ENCODE measurements at places on chromosomes 7 and 10.

DNA sequence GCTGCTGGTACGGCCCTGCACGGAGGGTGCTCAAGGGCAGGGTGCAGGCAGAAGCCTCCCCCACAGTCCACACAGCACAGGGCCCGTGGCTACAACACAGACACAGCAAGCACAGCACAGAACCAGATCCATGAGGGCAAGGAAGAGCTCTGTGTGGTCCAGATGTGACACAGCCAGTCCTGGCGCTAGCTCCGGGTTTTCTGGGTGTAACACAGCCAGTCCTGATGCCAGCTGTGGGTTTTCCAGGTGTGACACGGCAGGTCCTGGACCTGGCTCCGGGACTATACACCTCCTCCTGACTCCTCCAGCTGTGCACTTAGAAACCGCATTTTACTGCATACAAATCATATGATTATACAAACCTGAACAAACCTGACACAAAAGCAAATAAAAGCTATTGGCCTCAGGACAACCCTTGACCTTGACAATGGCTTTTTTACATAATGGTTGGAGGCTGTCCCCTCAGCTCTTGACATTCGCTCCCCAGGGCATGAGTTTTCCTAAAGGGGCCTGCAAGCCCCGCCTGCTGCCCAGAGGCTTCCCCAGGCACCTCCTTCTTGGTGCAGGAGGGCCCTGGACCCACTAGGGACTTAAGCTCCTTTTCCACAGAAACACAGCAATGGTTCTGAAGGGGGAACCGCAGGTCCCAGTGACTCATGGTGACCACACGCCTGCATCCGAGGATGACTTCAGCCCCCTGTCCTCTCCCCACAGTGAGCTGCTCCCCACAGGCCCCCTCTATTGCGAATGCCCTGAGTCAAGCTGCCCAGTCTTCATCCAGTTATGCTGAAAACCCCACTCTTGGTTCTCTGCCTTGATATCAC lies 209.6 kb downstream of the PTPRN2 start:
- DNase-seq: no peak

- DNase-seq: no peak
Observed at GRCh38 chr7:154693661-154694060, 309.3 kb downstream of the PAXIP1 start.

DNA sequence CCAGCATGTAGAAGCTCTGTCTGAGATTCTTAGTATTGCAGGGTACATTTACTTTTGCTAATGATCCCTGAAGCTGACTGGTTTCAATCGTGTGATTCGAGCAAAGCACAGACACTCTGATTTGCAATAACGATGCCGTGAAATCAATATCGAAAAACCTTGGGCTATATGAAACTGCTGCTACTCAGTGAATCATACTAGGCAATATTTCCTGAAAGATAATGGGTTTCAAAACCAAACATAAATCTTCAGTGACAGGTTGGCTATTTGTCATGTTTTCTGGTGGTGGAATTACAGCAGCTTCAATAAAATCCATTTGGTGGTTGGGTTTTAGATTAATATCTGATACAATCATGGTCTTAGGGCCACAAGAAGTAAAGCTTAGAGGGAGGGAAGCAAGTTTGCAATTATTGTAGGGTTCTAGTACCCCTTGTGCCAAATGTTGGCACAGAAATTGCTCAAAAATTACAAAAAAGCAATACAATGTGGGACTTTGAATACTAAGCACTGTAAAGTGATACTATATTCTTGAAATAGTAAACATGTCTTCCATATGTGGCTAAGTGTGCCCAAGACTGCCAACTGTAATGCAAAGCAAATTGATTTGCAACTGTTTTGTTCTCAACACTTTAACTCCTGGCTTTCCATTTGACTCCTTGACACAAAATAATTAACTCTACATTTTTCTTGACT lies 112.4 kb upstream of the JAZF1 start:
- DNase-seq: no peak

GRCh38 chr7:16365952-16366351 lies 55.4 kb downstream of the CRPPA start:
- DNase-seq: no peak

DNA sequence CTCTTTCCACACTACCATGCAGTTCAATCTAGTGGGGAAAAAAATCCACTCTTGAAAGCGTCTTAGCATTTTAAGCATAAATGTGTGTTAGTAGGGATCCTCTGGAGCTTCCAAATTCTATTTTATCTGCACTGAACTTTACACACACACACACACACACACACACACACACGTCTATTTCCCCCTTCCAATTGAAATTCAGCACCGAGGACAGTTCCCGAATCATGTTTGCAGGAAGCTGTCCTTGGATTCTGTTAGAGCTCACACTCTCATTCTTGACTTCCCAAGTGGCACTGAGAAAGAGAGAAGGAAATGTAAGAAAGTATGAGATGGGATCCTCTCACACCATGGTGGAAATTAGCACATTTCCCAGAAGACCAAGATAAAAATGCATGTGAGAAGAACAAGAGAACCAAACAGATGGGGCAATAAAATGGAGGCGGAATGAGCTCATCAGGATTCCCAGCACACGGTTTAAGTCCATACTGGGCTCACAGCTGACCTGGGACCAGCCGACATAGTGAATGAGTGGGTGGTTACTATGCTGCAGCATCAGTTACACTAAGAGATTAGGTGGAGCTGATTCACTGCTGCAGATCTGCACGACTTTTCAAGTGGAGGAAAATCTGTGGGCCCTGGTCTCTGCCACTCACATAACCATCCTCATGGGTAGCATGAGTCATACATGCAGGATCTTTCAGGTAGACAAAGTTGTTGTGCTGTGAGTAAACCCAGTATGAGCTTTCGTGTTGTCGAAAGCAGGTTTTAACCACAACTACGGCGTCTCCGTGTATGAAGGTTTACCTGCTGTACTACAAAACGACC lies 3.3 kb upstream of the NPTX2 start:
- DNase-seq: no peak

- no peak for DNase-seq
Observed at GRCh38 chr7:77310982-77311381, 105.2 kb downstream of the GSAP start.

DNA sequence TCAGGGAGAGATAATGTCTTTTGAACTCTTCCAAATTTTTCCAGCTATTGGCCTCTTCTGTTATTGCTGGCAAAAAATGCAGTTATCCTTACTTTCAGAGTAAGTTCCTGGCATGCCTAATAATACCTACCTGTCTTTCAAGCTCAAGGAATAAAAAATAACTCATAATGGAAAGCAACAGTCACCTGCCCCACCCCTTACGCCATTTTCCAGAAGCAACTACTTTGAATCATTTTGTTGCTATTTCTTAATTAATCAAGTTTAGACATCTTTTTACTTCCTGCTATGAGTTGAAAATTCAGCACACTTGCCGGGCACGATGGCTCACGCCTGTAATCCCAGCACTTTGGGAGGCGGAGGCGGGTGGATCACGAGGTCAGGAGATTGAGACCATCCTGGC lies 23.0 kb upstream of the CDK13 start:
- no peak for DNase-seq

DNA sequence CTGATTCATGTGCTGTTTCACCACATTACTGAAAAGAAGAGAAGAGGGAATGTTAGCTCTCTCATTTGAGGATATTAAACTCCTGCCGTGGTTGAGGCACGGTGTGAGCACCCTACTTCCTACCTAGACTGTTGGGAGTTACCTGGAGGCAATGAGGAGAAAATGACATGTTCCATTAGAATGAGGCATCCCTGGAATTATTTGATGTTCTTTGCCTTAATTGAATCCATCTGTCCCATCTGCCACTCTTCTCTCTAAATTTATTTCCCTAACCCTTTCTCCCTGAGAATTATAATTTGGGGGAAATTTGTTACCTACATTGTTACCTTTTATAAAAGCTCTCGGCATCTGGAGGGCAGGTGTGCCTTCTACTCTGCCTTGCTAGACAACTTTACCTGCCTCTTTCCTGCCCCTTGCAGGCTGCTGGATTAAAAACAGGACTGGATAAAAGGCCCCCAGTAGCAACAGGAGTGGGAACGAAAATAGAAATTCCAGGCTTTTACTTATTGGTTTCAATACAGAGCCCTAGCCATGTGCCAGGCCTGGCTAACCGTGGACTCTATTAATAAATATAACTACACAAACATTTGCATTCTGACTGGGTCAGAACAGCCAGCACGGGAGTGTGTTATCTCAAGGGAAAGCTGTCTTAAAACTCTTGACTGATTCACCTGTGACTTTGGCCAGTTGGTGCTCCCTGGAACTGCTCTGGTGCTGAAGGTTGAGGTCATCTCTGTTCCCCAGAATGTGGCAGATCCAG lies 4.4 kb upstream of the ATXN7L1 start:
- DNase-seq: no peak
